ENCODE measurements at places on chromosomes 4 and X. TPM values are rescaled to one million over a fixed set of nuclear protein-coding genes. Genes with fewer than 3 reads are reported as not detected.

CSAG3 gene
- polyA plus RNA-seq: not detected

GPRIN3 gene
- 0.83 TPM for polyA plus RNA-seq

FGF16 gene
- polyA plus RNA-seq: not detected

SH2D1A gene
- not detected for polyA plus RNA-seq

GPR50 gene
- polyA plus RNA-seq: not detected

GPC3 gene
- 4.9 TPM for polyA plus RNA-seq

C4orf46 gene
- 7.4 TPM for polyA plus RNA-seq

SPANXC gene
- not detected for polyA plus RNA-seq

PAGE1 gene
- polyA plus RNA-seq: not detected

FAM200B gene
- 122 TPM for polyA plus RNA-seq

HCCS gene
- polyA plus RNA-seq: 43.6 TPM

GRPEL1 gene
- polyA plus RNA-seq: 61.1 TPM

SMIM10 gene
- not detected for polyA plus RNA-seq

CT45A3 gene
- not detected for polyA plus RNA-seq

SFRP2 gene
- polyA plus RNA-seq: not detected

RPS3A gene
- polyA plus RNA-seq: 589 TPM

MAB21L2 gene
- polyA plus RNA-seq: not detected

CPZ gene
- not detected for polyA plus RNA-seq

EGF gene
- not detected for polyA plus RNA-seq

KLHL2 gene
- 40.3 TPM for polyA plus RNA-seq

LONRF3 gene
- polyA plus RNA-seq: 0.99 TPM
